ENCODE measurements at places on chromosomes 4 and X.

DNA sequence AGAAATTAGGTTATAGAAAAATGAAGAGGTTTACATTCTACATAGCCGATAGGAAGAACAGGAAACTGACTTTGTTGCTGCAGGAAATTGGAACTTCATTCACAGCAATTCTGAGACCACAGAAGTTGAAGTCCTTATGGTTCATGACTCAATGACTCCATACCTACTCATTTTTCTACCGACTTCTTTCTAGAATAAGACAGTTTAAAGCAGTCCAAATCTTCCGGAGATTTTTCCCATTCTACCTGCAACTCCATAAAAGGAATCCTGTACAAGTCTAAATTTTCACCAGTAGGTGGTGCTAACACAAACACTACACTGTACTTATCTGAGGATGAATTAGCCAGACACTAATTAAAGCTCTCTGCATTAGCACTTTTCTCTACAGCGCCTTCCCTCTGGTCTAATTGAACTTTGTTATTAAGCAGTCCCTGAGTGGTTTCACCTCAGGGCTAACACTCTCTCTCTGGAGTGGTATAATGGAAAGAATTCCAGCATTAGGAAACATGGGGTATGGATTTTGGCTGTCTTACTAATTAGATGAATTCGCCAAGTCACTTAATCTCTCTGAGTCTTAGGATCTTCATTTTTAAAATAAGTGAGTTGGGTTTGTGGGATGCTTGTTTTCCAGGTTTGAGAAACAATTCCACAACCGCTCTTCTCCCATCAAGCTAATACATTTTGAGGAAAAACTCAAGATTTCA lies 167.9 kb downstream of the SMIM20 start:
- peak; percentile 62 for DNase-seq

DNA sequence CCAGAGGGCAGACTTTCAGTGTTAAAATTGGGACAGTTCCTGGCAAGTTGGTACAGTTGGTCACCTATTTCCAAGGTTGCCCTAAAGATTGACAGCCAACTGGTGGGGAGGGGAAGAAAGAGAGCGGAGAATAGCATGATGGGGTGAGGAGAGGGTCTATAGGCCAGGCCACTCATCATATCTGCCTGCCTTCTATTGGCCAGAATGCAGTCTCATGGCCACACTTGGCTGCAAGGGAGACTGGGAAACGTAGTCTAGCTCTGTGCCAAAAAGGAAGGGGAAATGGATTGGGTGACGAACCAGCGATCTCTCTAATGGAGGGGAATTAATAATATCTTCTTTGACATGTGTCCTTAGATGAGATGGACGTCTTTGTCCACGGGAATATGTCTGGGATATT lies 197.4 kb upstream of the ATP6AP2 start:
- no peak for DNase-seq

GRCh38 chr4:836750-837301 lies 10.9 kb upstream of the CPLX1 start:
- no peak for DNase-seq

GRCh38 chr4:64068096-64068495 lies 341.2 kb downstream of the TECRL start:
- no peak for DNase-seq

DNA sequence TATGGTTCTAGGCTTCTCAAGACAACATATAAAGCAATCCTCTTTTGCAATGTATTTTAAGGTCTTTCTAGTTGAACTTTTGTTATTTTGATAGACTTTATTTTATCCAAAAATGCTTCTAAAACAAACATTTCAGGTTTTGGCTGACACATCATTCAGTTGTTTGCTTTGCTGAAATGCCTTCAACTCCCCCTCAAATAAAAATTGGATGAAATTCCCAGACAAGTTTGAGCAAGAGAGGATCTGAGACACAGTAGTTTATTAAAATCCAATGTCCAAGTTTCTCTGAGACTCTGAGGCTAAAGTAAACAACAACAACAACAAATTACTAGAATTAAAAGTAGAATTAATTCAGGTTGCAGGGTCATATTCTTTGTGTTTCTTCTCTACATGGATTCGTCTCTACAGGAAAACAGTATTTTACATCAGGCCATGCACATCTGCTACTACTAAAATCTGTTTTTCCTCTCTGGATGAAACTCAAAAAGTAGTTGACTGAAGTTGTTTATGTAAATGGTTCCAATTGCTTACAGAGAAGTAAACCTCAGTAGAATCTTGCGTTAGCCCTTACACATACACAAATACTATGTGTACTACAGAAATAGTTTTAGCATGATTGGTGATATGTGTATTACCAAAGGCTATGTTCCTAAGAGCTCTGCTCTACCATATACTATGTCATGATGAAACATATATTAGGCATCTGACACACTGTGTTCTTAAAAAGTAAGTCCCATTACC lies 64.9 kb downstream of the PRSS12 start:
- peak; percentile 86 for DNase-seq

GRCh38 chr4:182795446-182796238 lies 121.5 kb downstream of the DCTD start:
- no peak for DNase-seq

- no peak for DNase-seq
These were observed 383 bp upstream of the TBC1D19 start for GRCh38 chr4:26583538-26583864.
